ENCODE measurements at places on chromosomes 2 and 18.
A peak's percentile ranks its signal among the peaks of the same experiment; 100 is the strongest.

- no peak for DNase-seq
Observed at GRCh38 chr2:72090781-72091482, 56.7 kb downstream of the CYP26B1 start.

DNA sequence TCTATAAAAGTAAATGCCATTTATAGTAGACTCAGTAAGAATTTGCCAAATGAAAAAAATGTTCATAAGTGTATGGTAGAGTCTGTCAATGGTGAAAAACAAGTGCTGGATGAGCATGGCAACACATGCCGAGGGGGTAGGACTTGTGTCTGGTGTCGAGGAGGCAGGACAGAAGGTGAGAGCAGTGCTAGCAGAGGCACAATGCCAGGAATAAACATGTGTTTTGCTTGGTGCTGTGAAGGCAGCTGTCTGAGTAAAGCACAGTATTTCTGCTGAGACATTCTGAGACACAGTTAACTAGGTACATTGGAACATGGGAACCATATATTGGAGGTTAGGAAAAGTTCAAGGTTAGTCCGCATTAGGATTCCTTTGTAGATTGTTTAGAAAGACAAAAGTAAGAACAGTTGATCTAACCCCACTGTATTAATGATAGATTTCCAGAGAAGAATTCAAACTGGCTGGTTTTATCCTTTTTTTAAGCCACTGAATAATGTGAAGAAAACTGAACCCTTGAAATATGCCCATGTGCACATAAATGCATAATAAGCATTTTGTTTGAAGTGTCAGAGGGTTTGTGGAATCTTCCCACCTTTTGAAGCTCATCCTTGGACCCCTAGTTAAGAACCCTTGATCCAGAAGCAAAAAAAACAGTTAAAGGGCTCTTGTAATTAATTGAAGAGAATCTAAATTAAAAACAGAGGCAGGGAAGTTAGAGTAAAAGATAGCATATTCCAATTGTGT is 7.1 kb downstream of the RBM45 start:
- no peak for DNase-seq

GRCh38 chr2:19496646-19497045 is 138.2 kb upstream of the OSR1 start:
- no peak for DNase-seq

DNA sequence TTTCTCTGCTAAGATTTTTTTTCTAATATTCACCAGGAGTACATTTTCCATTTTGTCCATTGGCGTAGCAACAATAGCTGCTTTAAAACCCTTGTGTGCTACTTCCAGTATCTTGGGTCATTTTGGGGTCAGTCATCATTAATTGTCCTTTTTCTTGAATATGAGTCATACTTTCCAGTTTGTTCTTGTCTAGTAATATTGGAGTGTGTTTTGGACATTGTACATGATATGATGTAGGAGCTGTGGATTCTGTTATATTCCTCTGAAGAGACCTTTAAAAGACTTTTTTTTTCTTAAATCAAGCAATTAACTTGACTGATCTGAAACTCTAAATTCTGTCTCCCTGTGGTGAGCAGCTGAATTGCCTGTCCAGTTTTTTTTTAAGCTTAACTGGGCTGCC is 40.8 kb downstream of the AGPS start:
- DNase-seq: no peak

GRCh38 chr2:24080701-24081100 is 3.9 kb downstream of the TP53I3 start:
- peak; percentile 24 for DNase-seq

GRCh38 chr18:48186861-48187260 is 222.3 kb downstream of the ZBTB7C start:
- DNase-seq: no peak

DNA sequence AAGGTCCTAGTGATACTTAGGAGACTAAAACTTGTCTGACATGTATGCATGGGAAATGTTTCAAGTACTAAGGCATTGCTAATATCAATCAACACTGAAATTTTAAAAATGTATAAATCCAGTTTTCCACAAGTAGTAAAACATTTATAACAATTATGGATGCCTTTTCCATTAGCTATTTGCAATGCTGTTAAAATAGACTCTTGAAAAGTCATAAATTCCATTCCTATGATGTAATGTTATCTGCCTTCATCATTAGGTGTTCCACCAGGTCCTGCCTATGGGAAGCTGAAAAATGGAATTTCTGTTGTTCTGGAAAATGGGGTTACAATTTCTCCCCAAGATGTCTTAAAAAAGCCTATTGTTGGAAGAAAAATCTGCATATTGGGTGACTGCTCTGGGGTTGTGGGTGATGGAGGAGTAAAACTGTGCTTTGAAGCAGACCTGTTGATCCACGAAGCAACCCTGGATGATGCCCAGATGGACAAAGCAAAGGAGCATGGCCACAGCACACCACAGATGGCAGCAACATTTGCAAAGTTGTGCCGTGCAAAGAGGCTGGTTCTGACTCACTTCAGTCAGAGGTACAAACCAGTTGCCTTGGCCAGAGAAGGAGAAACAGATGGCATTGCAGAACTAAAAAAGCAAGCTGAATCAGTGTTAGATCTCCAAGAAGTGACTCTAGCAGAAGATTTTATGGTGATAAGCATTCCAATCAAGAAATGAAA is 18.7 kb downstream of the ELAC1 start:
- DNase-seq: peak; percentile 20

- DNase-seq: no peak
Observed at GRCh38 chr2:232438091-232438490, 17.9 kb upstream of the ALPI start.

- no peak for DNase-seq
Observed at GRCh38 chr2:210919128-210919527, 362.7 kb downstream of the CPS1 start.

DNA sequence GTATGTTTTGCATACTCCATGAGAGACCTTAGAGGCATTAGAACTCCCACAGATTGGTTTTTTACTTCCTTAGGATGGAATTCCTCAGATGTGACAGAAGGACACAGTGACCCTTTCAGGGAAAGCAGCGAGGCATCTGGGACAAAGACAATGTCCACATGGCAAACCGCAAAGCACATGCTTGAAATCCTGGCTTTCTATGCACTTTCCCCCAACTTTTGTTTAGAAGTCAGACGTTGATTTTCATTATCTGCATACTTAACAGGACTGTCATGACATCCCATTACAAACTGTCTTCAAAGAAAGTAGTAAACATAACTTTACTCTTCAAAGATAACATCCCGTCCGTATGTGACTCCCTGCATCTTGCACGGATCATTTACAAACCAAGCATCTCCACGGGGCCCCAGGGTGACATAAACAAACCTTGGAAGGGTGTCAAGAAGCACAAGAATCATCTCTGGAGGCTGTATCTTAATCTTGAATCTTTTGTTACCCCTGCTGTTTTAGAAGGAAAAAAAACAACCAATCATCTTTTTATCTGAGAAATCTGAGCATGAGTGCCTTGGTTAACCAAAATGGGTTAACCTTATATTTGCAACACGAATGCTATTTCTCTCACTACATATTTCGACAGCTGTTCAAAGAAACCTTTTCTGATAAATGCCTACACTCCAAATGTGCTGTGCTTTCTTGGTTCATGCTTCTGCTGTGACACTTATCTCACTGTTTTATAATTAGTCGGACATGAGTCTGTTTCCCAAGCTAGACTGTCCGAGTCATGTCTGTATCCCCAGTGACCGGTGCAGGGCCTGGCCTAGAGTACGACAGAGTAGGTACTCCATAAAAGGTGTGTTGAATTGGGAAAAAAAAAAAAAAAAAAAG is 90.8 kb downstream of the CCBE1 start:
- DNase-seq: peak; percentile 64

- no peak for DNase-seq
Observed at GRCh38 chr18:67589325-67589724, 72.8 kb upstream of the DSEL start.

DNA sequence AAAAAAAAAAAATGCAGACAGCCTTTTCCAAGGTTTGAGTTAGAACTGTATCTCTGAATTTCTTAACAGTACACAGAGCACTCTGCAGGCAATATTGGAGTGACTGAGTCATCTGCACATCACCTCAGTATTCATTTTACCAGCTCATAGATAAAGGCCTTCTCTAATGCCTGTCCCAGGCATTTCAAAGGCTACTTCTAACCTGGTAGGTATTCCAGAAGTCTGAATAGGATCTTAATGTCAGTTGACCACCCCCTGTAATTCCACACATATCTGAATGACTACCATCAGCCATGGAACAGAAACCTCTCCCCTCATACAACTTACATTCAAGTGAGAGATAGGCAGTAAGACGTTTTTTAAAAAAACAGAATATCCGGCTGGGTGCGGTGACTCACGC is 9.0 kb downstream of the METTL21A start:
- DNase-seq: no peak

DNA sequence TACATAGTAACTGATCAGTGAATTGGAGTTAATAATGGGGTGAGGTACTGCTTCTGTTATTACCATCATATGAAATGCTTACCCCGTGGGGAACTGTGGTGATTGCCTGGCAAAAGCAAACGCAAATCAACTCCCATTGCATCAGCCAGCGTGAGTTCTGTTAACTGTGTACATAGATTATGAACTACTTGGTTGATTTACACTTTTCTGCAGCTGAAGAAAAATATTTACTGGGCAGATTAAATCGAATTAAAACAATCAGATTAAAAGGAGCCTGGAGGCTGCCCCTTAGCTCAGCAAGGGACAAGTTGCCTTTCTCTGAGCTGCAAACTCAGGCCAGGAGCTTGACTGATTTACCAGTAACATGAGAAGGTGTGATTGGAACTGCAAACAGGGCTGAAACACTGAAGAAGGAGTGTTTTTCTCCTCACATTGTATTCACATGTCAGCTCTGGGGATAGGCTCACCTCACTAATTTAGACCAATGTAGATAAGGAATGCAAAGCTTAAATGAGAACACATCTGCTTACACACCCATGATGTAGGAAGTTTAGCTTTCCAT is 220.1 kb downstream of the OSR1 start:
- no peak for DNase-seq

GRCh38 chr2:193502363-193503035 is 1307.8 kb upstream of the TMEFF2 start:
- no peak for DNase-seq

DNA sequence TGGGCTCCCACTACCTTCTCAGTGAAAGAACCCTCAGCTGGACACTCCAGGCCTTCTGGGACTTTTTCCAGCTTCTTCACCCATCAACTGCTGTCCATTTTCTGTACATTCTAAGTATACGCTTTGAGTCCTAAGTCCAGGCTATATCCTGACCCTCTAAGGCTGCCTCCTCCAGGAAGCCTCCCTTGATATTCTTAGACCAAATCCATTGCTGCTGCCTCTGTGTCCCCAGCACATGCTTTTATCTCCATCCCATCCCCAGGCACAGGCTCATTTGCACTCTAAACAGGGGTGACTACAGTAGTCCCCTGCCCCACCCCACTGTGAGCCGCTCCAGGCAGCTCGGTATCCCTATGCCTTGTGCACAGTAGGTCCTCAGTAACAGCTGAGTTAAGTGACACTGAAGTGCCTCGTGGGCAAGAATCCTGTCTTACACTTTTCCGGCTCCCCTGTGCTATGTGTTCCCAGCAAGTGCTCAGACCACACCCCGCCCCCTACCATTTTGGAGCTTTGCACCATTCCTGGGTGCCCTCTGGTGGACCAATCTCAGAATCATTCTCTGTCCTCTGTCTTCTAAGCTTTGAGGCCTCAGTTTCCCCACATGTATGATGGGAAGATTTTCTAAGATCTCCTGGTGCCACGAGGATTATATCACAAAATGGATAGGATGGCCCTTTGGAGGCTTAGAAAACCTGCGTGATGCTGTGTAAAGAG is 34.9 kb downstream of the EMX1 start:
- DNase-seq: no peak

DNA sequence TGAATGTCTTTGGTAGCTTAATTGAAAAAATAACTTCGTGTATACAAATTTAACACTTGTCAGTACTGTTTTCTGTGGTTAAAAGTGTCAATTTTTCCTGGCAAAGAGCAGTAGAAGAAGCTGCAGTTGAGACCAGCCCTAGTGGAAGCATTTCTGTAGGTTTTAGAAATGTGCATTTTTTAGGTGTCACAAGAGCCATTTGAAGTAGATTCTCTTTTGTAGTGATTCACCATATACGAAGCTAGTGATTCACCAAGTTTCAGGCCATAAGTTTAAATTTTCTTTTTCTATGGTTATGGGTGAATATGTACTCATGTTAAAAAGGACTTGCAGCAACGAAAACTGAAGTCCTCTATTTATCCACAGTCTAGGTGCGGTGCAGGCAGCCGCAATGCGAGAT is 4.2 kb downstream of the NABP1 start:
- DNase-seq: no peak

- DNase-seq: no peak
Observed at GRCh38 chr2:157627594-157628476, 829 bp downstream of the ACVR1C start.

- DNase-seq: no peak
Observed at GRCh38 chr18:74806073-74806472, 208.4 kb downstream of the ZNF407 start.

GRCh38 chr2:174335988-174336500 is 1.3 kb downstream of the SP9 start:
- peak; percentile 70 for DNase-seq

DNA sequence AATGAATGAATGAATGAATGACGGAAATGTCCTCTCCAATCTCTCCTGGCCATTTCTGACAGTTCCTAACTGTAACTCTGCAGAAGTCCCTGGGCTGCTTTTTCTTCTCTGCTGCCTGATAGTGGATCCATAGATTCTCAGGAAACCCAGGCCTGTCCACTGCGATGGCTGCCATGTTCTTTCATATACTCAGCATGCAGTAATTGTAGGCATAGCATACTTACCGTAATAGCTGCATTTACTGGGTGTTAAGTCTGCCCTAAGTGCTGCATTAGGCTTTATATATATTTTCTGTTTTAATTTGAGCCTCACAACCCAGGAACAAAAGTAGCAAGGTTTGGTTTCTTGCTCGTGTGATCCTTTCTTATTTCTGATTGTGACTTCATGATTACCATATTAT is 122.9 kb downstream of the DCC start:
- DNase-seq: no peak

GRCh38 chr2:136308611-136309010 is 190.7 kb upstream of the CXCR4 start:
- no peak for DNase-seq

DNA sequence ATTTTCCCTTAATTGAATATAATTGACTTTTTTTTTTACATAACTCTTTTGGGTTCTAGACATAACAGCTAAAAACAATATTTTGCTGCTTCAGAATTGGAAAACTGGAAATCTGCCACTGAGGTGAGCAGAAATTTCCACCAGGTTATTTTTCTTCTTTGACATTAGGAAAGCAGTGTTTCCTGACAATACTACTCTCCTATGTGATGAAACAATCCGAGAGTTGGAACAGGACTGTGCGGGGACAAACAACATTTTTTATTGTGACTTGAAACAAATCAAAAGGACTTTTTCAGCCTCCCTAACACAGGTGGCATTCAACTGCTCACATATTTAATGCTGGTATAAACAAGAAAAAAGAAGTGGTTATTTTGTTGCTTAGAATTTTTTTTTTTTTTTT is 237.2 kb downstream of the RNF152 start:
- DNase-seq: no peak

DNA sequence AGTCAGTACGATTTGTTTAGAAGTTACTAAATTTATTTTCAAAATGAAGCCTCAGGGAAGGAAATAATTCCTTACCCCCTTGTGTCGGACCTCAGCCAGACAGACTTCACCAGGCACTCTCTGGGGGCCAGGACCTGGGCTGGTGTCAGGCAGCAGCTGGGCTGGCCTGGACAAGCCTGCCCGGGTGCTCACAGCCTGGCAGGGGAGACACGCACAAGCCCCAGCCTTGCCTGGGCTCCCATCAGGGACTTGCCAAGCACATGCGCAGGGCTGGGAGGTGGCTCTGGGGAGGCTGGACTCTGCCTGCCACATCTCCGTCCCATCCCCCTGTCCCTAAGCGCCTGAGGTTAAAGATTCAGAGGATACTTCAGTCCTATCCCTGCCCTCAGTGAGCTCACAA is 56.8 kb upstream of the HS6ST1 start:
- DNase-seq: no peak
